ENCODE measurements at places on chromosomes 5 and 9.
A peak's percentile ranks its signal among the peaks of the same experiment; 100 is the strongest.

GRCh38 chr5:8843771-8844170 lies 702.1 kb downstream of the SEMA5A start:
- peak; percentile 69 for DNase-seq

DNA sequence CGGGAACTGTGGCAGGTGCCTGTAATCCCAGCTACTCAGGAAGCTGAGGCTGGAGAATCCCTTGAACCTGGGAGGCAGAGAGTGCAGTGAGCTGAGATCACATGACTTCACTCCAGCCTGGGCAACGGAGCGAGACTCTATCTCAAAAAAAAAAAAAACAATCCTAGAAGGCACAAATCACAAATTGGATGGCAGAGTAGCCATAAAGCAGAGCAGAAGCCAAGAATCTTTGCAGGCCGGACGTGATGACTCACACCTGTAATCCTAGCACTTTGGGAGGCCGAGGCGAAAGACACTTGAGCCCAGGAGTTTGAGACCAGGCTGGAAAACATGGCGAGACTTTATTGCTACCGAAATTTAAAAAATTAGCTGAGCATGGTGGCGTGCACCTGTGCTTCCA lies 9.2 kb upstream of the FUBP3 start:
- DNase-seq: no peak

DNA sequence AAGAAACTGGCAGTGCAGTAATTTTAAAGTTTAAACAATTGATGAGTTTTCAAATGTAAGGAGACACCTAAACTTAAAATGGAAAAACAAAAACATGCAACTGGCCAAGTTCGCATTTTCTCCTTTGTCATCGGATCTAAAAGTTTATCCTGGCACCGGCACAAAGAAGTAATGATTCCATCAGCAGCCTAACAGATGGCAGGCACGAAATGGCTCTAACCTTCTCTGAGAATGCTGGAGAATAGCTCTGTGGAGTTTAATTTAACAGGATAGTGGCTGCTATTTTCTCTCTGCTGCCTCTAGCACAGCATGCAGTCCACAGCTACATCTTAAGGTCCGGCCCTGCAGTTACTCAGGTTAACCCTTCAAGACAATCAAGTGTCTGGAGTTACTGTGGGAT lies 82.2 kb downstream of the PRELID2 start:
- DNase-seq: no peak

DNA sequence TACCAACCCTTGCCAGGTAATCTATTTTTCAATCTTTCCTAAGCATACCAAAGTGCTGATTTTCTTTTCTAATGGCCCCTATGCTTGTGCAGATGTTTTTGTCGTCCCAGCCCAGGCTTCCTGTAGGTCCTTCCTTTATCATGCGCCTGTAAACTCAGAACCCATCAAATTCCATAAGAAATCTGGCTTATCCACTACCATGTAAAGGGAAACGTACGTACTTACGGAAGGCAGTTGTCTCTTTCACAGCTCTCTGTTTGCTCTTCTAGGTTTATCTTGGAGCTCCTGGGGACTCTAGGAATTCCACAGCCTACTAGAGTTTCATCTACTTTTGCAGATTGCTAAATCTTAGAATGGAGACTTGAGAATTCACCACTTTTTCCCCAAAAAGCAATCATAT lies 9.0 kb downstream of the BRINP1 start:
- DNase-seq: no peak

GRCh38 chr9:101428909-101429308 lies 6.7 kb downstream of the ALDOB start:
- DNase-seq: no peak

DNA sequence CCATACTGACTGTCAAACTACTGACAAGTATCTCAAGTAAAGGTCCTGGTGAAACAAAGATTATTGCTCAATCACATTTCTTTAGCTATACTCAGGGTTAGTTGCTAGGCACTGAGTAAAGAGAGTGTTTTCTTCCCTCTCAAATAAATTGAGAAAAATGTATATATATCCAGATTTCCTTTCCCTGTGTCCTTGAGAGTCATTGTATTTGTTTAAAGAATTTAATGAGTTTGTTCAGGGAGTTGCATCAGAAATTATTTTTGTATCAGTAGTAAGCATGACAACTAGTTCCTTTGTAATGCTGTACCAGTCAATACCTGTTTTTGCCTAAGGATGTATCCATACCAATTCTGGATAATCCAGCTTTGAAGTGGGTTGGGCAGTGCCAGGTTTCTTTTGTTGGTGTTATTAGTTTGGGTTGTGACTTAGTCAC lies 3.2 kb upstream of the ANKHD1 start:
- no peak for DNase-seq

- DNase-seq: no peak
Measured at GRCh38 chr9:120911295-120911837, 15.2 kb downstream of the TRAF1 start.

DNA sequence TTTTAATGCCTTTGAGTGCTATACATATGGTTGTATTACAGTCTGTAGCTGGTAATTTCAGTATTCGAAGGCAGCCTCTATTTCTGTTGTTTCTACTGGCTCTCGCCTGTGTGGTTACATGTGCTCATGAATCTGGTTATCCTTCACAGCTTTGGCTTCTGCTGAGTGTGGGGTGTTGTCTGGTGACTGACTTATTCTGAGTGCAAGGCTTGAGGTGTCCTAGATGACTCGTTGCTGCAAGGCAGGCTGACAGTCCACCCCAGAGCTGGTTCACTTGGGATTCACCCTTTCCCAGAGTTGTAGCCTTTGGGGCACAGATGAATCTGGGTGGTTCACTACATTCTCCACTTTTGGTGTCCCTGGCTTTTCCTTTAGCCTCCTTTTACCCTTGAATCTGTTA lies 41.4 kb downstream of the PDE8B start:
- no peak for DNase-seq

DNA sequence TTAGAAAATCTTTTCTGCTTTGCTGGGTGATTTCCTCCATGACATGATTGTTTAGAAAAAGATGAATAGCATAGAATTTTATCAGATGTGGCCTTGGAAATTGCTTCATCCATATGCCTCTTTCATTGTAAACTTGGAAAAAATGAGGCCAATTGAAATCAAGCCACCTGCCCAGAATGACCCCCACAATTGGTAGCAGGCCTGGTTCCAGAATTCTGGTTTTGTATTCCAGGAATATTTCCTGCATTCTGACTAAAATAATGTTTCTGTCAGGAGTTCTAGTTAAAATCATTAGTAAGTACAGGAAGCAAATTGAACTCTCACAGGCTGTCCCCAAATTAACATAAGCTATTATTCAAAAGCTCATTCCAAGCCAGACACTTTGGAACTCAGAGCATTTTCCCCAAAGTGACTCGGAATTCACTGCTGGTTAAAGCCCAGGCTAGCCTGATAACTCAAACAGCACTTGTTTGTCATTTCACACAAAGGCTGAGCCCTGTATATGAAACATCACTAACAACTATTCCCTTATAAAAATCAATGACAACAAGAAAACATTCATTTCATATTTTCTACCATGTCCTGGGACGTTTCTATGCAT lies 75.1 kb upstream of the ADCY2 start:
- DNase-seq: no peak

GRCh38 chr5:133401731-133402347 lies 210.5 kb downstream of the FSTL4 start:
- peak; percentile 37 for DNase-seq

DNA sequence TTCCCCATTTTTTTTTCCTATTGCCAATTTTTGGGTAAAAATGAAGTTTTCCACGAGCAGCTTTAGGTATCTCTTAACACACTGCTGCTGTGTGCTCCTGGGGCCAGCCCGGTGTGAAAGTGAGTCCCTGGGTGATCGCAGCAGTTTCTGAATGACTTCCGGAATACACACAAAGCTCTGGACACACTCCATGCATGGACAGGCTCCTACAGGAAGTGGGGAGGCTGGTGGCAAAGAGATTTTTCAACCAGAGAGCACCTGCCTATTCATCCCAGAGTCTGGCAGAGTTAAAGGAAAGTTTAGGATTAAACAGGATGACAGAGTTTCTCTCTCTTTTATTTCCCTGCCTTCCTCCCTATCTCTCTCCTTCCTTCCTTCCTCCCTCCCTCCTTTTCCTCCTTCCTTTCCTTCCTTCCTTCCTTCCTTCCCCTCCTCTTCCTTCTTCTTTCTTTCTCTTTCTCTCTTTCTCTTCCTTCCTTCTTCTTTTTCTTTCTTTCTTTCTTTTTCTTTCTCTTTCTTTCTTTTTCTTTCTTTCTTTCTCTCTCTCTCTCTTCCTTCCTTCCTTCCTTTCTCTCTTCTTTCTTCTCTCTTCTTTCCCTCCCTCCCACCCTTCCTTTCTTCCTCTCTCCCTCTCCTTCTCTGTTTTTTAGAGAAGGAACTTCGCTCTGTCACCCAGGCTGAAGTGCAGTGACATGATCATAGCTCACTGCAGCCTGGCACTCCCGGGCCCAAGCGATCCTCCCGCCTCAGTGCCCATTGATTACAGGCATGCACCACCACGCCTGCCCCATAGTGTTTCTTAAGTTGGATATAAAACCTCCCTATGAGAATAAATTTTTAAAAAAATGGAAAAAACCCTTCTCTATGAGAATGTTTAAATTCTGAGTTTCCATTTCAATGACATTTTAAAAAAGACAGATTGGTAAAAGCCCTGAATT lies 38.7 kb upstream of the UBTD2 start:
- peak; percentile 59 for DNase-seq

DNA sequence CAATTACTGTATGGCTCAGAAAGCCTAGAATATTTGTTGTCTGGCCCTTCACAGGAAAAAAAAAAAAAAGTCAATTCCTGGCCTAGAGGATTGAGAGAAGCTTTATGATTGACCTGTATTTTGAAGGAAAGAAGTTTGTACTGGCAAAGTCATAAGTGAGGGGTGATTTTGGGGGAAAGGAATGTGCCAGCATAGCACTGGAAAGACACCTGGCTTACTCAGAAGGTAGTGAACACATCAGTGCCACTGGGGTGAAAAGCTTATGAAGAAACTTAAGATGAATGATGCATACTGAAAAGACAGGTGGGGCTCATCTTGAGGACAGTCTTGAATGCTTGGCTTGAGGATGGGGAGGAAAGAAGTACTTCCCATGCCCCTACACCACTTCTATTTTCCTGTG lies 127.9 kb upstream of the RASA1 start:
- DNase-seq: no peak

GRCh38 chr5:73131711-73132425 lies 11.5 kb downstream of the TMEM171 start:
- no peak for DNase-seq

- DNase-seq: no peak
Measured at GRCh38 chr5:95390812-95391492, at the start of gene FAM81B. Gene FAM81B (plus strand): TSS chr5:95391366. CDS start chr5:95391390, 24 bp downstream.

DNA sequence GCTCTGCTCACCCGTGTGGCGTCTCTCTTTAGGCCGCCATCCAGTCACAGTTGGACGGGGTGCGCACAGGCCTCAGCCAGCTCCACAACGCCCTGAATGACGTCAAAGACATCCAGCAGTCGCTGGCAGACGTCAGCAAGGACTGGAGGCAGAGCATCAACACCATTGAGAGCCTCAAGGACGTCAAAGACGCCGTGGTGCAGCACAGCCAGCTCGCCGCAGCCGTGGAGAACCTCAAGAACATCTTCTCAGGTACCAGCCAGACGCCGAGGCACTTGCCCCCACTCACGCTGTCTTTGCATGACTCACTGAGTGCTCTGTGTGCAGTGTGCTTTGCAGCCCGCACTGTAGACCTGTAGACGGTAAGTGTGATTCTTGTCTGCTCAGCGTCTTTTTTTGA lies 4.5 kb downstream of the EXOC3 start:
- peak; percentile 49 for DNase-seq

- DNase-seq: no peak
Measured at GRCh38 chr9:68548241-68548640, 7.6 kb upstream of the TMEM252 start.

- DNase-seq: no peak
Measured at GRCh38 chr9:125612616-125613015, 94.4 kb downstream of the MAPKAP1 start.

GRCh38 chr9:131539223-131539923 lies 6.0 kb upstream of the PRRT1B start:
- no peak for DNase-seq

- no peak for DNase-seq
Measured at GRCh38 chr5:52985306-52985705, 3.8 kb upstream of the ITGA2 start.

- DNase-seq: peak; percentile 58
Measured at GRCh38 chr5:68074633-68075032, 140.9 kb upstream of the PIK3R1 start.

GRCh38 chr9:105066275-105066865 lies 138.4 kb upstream of the ABCA1 start:
- no peak for DNase-seq

GRCh38 chr5:124057724-124058231 lies 545.8 kb downstream of the CSNK1G3 start:
- DNase-seq: no peak

DNA sequence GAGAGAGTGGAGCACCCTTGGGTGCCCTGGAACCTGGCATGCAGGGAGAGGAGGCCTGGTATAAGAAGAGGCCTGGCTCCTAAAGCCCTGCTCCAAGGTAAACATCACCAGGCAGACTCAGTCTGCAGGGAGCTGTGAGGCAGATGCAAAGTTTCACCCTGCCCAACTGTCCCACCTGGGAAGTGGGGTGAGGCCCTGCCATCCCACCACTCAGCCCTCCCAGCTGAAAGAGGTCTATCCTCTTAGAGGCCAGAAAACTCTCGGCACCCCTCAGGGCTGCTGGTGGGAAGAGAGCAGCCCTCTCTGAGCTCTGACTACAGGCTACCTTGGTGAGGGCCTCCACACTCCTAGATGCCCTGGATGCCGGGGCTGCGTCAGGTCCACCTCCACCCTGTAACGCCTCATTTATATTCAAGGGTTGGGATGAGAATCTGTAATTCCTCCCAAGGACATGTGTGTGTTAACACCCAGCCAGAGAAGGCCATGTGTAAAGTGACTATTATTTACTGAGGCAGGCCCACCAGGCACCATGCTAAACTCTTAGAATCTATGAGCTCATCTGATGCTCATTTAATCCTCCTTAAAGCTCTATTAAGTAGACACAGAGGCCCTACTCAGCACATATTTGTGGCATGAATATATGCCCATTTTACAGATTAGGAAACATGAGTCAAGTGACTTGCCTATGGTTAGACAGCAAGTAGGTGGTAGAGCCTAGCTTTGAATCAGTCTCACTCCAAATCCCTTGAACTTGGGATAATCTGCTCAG lies 205.9 kb downstream of the FSTL4 start:
- DNase-seq: peak; percentile 50

DNA sequence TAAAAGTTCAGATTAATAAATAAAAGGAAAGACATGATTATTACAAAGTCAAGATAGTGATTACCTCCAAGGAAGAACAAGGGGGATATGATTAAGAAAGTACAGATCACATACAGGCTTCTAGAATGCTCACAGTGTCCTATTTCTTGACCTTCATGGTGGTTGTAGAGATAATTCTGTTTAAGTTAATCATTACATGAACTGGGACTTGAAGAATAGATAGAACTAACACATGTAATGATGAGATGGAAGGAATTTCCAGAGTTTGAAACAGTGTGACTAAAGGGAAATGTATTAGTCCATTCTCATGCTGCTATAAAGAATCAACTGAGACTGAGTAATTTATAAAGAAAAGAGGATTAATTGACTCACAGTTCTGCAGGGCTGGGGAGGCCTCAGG lies 72.7 kb downstream of the LURAP1L start:
- no peak for DNase-seq

DNA sequence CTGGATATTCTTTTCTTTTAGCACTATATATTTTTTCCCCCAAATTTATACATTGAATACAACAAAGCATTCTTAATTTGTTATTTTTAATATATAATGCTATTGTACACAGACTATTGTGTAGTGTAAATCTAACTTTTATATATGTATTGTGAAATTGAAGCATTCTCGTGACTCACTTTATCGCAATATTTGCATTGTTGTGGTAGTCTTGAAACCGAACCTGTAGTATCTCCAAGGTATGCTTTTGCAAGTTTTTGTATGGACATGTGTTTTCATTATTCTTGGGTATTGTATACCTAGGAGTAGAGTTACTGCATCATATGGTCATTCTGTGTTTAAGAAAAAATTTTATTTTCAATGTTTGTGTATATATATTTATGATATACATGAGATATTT lies 49.6 kb downstream of the NSD1 start:
- no peak for DNase-seq
